Calu3 (cell line): ENCODE measurements at places on chromosomes 7 and 10. TPM values are rescaled to one million over a fixed set of nuclear protein-coding genes. Genes with fewer than 3 reads are reported as not detected.

DNA sequence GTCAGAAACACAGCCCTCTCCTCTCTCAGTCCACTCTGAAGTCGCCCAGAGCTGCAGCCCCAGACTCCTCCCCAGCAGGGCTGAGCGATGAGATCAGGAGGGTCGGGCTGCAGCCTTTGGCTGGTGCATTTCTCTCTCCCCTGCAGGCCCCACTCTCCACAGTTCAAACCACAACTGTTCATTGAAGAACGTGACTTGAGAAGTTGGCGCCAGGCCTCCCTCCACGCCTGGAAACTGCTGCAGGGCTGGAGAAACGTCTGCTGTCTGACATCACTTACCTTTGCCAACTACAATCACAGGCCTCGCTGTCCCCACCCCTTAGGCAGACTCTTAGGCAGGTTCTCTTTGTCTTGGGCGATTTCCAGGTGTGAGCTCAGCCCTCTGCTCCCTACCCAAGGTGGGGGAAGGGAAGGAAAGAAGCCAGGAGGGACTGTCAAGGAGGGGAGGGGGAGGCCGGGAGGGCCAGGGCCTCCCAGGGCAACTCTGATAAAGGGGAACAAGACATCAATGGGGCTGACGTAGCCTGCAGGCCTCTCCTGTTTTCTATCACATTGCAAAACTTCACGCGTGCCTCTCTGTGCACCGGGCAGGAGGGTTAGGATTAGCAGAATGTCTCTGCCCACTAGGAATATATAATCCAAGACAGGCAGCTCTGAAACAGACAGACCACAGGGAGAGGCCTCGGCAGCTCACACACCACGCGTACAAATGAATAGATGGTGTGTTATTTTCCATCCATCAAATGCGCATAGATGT is 32.7 kb downstream of the CALML5 start:
- peak overlapping the region; percentile 43 for H3K4me3 ChIP-seq
- H3K27me3 ChIP-seq: peaks cover 5% of the 10 kb centered on the region
- H3K4me1 ChIP-seq: peaks cover 21% of the 10 kb centered on the region
- peak; percentile 59 for DNase-seq

- no peaks in the 10 kb centered on the region for H3K27me3 ChIP-seq
- peaks cover 27% of the 10 kb centered on the region for H3K4me1 ChIP-seq
- H3K27ac ChIP-seq: no peak overlapping the region
- no peaks in the 10 kb centered on the region for H3K36me3 ChIP-seq
These were observed 186.0 kb upstream of the TCF7L2 start for GRCh38 chr10:112763916-112764520.

DNA sequence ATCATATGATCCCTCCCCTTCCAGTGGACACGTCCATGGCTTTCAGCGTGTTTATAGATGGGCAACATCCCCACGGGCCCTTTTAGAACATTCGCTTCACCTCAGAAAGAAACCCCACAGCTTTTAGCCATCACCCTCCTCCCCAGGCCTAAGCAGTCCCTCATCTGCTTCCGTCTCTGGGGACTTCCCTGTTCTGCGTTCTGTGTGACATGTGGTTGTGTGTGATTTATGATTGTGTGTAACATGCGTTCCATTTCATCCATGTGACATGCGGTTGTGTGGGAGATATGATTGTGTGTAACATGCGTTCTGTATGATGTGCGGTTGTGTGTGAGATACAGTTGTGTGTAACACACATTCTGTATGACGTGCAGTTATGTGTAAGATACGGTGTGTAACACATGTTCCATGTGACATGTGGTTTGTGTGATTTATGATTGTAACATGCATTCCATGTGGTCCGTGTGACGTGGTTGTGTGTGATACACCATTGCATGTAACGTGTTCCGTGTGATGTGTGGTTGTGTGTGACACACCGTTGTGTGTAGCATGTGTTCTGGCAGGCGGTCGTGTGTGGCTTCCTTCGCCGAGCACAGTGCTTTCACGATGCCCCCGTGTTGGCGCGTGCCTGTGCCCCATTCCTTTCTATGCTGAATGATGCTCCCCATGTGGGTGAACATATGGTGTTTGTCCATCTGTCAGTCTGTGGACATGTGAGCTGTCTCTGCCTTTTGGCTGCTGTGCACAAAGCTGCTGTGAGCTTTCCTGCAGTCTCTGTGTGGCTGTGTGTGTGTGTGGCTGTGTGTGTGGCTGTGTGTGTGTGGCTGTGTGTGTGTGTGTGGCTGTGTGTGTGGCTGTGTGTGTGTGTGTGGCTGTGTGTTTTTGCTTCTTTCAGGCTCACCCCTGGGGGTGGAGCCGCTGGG is 26.2 kb downstream of the PWWP2B start:
- H3K27me3 ChIP-seq: no peaks in the 10 kb centered on the region
- DNase-seq: no peak
- peaks cover 6% of the 10 kb centered on the region for H3K4me1 ChIP-seq
- peaks cover 4% of the 10 kb centered on the region for H3K36me3 ChIP-seq
- no peak overlapping the region for H3K4me3 ChIP-seq

GRCh38 chr7:131281266-131282048 is 46.2 kb upstream of the MKLN1 start:
- H3K4me3 ChIP-seq: no peak overlapping the region
- no peaks in the 10 kb centered on the region for H3K4me1 ChIP-seq
- no peak overlapping the region for H3K27ac ChIP-seq
- H3K36me3 ChIP-seq: no peaks in the 10 kb centered on the region

- H3K4me1 ChIP-seq: no peaks in the 10 kb centered on the region
- no peaks in the 10 kb centered on the region for H3K36me3 ChIP-seq
- no peaks in the 10 kb centered on the region for H3K27me3 ChIP-seq
- no peak overlapping the region for H3K4me3 ChIP-seq
These were observed 127.7 kb downstream of the SRI start for GRCh38 chr7:88091988-88092675.

- no peaks in the 10 kb centered on the region for H3K27me3 ChIP-seq
- no peaks in the 10 kb centered on the region for H3K36me3 ChIP-seq
- no peaks in the 10 kb centered on the region for H3K4me1 ChIP-seq
These were observed 156.5 kb upstream of the CHST15 start for GRCh38 chr10:124249812-124250432.

- H3K36me3 ChIP-seq: no peaks in the 10 kb centered on the region
- H3K4me1 ChIP-seq: no peaks in the 10 kb centered on the region
- no peak for DNase-seq
- H3K4me3 ChIP-seq: no peak overlapping the region
These were observed 46.6 kb upstream of the COL1A2 start for GRCh38 chr7:94348142-94348541.

DNA sequence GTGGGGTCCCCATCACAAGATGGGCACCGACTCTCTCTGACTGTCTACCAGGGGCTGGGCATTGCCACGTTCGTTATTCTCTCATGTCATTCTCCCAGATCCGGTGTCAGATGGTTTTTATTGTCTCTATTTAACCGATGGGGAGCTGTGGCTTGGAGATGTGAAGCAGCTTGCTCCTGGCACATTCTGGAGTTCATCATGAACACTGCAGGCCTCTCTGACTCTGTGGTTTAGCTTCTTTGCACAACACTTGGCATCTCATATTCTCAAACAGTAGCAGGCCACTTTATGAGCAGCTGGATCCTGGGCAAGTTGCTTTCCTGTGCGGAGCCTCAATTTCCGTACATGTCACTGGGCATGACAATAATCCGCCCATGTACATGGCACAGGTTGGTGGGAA is 119.9 kb downstream of the LRRC18 start:
- no peak overlapping the region for H3K27ac ChIP-seq
- H3K36me3 ChIP-seq: no peaks in the 10 kb centered on the region
- peaks cover 63% of the 10 kb centered on the region for H3K27me3 ChIP-seq
- no peaks in the 10 kb centered on the region for H3K4me1 ChIP-seq
- DNase-seq: no peak
- no peak overlapping the region for H3K4me3 ChIP-seq

GRCh38 chr10:51397695-51398094 is 301.7 kb downstream of the CSTF2T start:
- H3K27me3 ChIP-seq: no peaks in the 10 kb centered on the region

GRCh38 chr7:100510437-100511239 is 26.9 kb downstream of the NYAP1 start:
- no peak overlapping the region for H3K4me3 ChIP-seq
- no peak overlapping the region for H3K27ac ChIP-seq
- H3K4me1 ChIP-seq: no peaks in the 10 kb centered on the region
- no peaks in the 10 kb centered on the region for H3K36me3 ChIP-seq
- H3K27me3 ChIP-seq: no peaks in the 10 kb centered on the region

DNA sequence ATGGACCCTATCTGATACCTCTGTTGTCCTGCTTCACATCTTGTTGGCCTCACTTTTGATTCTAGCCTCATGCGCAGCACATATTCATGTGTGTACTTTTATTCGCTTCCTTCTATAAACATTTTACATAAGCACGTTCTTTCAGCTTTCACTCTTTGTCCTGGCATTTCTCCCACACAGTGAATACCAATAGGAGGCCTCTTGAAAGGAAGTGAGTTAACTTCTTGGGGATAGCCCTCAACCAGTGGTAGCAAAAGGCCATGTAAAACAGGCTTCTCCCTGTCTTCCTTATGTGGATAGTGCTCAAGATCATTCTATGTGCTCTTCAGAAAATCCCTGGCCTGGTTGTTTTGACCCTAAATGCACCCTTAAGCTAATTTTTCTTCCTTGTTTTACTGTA is 633.9 kb upstream of the MBL2 start:
- no peaks in the 10 kb centered on the region for H3K27me3 ChIP-seq
- H3K36me3 ChIP-seq: no peaks in the 10 kb centered on the region
- H3K4me3 ChIP-seq: no peak overlapping the region
- no peak overlapping the region for H3K27ac ChIP-seq

GRCh38 chr10:44264244-44264643 is 120.7 kb downstream of the CXCL12 start:
- no peaks in the 10 kb centered on the region for H3K27me3 ChIP-seq
- H3K4me3 ChIP-seq: no peak overlapping the region
- H3K36me3 ChIP-seq: no peaks in the 10 kb centered on the region
- no peak for DNase-seq
- no peak overlapping the region for H3K27ac ChIP-seq
- H3K4me1 ChIP-seq: no peaks in the 10 kb centered on the region

- H3K4me3 ChIP-seq: peak overlapping the region; percentile 85
- DNase-seq: no peak
- peak overlapping the region; percentile 81 for H3K27ac ChIP-seq
- peaks cover 37% of the 10 kb centered on the region for H3K36me3 ChIP-seq
- H3K27me3 ChIP-seq: no peaks in the 10 kb centered on the region
These were observed 169.3 kb downstream of the FAM107B start for GRCh38 chr10:14605231-14605925.

DNA sequence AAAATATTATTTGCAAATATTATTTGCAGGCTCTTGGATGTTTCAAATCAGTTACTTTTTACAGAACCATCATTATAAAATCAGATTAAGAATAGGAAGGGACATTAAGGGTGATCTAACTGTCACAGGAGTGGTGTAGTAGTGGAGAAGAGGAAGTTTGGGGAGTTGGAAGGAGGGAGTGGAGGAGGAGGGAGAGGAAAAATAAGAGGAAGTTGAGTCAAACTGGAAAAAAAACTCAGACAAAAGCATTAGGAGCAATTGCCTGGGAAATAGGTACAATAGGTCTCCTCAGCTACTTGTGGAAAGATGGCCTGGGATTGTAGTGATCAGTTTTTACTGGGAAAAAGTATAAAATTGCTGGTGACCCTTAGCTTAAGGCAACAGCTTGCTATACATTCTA is 77.7 kb upstream of the GPR37 start:
- H3K36me3 ChIP-seq: no peaks in the 10 kb centered on the region
- no peaks in the 10 kb centered on the region for H3K27me3 ChIP-seq
- no peak overlapping the region for H3K4me3 ChIP-seq
- no peak for DNase-seq

GRCh38 chr10:29353305-29353704 is 64.4 kb downstream of the LYZL1 start:
- H3K27me3 ChIP-seq: peaks cover 6% of the 10 kb centered on the region
- no peak overlapping the region for H3K27ac ChIP-seq
- no peak for DNase-seq
- no peaks in the 10 kb centered on the region for H3K36me3 ChIP-seq
- H3K4me3 ChIP-seq: no peak overlapping the region
- H3K4me1 ChIP-seq: peaks cover 11% of the 10 kb centered on the region

- DNase-seq: no peak
- H3K36me3 ChIP-seq: peaks cover 28% of the 10 kb centered on the region
- no peaks in the 10 kb centered on the region for H3K4me1 ChIP-seq
- H3K27me3 ChIP-seq: no peaks in the 10 kb centered on the region
These were observed 47.8 kb downstream of the SHH start for GRCh38 chr7:155764438-155764793.

The NUTM2A gene
- 1.0 and 1.1 TPM in 2 replicates for total RNA-seq

The HOXA10 gene
- 11.8 and 12.1 TPM in 2 replicates for total RNA-seq

The TAS2R41 gene
- total RNA-seq: not detected in 2 replicates

The TDRD1 gene
- total RNA-seq: not detected in 2 replicates

The PDGFA gene
- 4.5 and 6.4 TPM in 2 replicates for total RNA-seq
